RWPE2 (cell line): ENCODE measurements at places on chromosomes 7 and 10.

DNA sequence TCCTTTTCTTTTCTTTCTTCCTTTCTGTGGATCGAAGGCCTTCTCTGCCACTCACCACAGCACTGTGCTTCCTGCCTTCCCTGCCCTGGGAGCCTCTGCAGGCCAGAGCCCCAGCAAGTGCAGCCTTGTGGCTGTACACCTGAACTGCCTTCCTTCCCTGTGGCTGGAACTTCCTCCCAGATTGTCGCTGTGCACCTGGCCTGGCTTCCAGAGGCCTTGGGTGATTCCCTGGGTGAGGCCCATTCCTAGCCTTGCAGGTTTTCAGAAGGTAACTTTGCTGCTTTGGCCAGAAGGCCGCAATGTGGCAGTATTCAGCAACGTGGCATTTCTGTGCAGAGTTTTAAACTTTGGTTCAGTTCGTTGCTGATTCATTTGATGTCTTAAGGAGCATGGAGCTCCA lies 50.1 kb upstream of the RASGEF1A start:
- no peak for DNase-seq

GRCh38 chr10:110634527-110635209 lies 9.5 kb upstream of the RBM20 start:
- no peak for DNase-seq

GRCh38 chr10:57694956-57695608 lies 572.6 kb downstream of the IPMK start:
- DNase-seq: no peak

- no peak for DNase-seq
Observed at GRCh38 chr10:5576780-5577624, 52.2 kb downstream of the CALML3 start.

GRCh38 chr10:117092386-117092785 lies 45.7 kb downstream of the VAX1 start:
- no peak for DNase-seq

- no peak for DNase-seq
Observed at GRCh38 chr10:71696628-71697326, 22.8 kb downstream of the C10orf105 start.

DNA sequence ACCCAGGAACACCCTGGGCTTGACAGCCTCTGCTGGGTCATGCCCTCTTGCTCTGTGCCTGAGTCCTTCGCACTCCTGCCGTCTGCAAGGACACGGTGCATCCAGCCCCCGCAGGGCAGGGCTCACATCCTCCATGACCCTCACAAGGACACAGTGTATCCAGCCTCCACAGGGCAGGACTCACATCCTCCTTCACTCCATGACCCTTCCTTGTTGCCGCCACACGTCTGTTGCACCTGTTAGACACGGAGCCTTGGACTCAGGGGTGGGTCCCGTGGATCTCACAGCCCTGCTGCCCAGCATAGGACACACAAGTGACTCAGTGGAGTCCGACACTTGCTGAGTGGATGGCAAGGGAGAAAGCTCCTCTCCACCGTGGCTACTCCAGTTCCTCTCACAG lies 500.8 kb downstream of the DNAJB6 start:
- peak; percentile 35 for DNase-seq

GRCh38 chr10:25682203-25682851 lies 251.7 kb upstream of the MYO3A start:
- no peak for DNase-seq

DNA sequence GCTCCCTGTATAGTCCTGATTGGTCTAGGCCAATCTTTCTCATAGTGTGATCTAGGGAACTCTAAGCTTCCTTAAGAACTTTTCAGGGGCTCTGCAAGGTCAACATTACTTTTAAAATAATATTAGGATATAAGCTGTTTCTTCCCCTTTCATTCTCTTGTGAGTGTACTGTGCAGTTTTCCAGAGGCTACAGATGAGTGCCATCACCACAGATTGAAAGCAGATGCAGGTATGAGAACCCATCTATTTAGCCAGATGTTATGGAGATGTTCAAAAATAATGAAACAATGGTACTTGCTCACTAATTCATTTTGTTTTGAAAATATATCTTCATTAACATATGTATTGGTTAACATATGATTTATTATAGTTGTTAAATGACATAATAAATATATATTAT lies 169.2 kb upstream of the SEMA3A start:
- no peak for DNase-seq

GRCh38 chr10:18542832-18543231 lies 108.6 kb downstream of the NSUN6 start:
- no peak for DNase-seq

GRCh38 chr7:140206616-140207389 lies 30.0 kb upstream of the KDM7A start:
- DNase-seq: no peak

DNA sequence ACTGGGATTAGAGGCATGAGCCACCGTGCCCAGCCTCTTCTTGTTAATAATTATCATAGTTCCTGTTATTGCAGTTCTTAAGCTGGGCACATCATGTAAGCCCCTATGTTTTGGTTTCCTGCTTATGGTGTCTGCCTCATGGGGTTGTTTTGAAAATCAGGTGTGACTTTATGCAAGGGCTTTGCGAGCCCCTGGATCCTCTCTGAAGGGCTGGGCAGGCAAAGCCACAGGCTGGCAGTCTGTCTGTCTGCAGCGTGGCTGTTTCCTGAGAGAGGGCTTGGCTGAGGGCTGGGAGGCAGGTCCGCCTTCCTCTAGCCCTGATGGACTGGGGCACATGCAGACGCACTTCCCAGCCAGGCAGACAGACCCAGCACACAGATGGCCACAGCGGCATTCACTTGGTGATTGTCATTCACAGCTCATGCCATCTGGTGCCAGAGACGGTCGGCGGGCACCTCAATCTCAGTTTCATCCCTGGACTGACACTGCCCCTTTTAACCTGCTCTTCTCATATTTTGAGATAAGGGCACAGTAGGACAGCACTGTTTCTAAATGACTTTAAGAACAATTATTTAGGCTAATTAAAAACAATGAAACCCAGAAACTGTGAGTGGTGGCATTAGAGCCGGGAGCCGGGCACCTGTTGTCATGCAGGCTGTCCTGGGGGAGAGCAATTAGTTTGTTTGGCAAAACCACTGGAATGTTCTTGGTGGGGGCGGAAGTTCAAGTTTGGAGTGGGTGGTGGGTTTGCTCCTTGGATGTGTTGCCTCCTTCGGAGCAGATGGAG lies 35.5 kb downstream of the RBM20 start:
- no peak for DNase-seq

DNA sequence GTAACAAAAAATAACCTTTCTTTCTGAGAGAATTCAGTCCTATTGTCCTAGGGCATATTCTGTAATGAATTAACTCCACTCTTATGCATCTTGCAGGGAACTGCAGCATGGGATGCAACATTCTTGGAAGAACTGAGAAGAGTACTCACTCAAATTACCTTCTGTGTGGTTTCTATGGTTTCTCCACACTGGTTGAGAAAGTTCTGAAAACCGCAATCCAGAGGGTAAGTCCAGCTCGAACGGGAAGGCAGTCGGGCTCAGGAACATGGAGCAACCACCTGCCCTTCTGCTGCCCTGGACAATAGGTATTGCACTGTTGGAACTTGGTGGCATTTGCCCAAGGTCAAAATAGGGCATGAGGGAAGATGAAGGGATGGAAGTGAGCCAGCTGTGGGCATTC lies 59.6 kb upstream of the CDK13 start:
- no peak for DNase-seq

- no peak for DNase-seq
Observed at GRCh38 chr10:88838766-88839350, 12.8 kb downstream of the ANKRD22 start.

- DNase-seq: no peak
Observed at GRCh38 chr7:156095908-156096539, 283.8 kb upstream of the SHH start.

GRCh38 chr7:139829775-139830117 lies 682 bp downstream of the TBXAS1 start:
- no peak for DNase-seq

DNA sequence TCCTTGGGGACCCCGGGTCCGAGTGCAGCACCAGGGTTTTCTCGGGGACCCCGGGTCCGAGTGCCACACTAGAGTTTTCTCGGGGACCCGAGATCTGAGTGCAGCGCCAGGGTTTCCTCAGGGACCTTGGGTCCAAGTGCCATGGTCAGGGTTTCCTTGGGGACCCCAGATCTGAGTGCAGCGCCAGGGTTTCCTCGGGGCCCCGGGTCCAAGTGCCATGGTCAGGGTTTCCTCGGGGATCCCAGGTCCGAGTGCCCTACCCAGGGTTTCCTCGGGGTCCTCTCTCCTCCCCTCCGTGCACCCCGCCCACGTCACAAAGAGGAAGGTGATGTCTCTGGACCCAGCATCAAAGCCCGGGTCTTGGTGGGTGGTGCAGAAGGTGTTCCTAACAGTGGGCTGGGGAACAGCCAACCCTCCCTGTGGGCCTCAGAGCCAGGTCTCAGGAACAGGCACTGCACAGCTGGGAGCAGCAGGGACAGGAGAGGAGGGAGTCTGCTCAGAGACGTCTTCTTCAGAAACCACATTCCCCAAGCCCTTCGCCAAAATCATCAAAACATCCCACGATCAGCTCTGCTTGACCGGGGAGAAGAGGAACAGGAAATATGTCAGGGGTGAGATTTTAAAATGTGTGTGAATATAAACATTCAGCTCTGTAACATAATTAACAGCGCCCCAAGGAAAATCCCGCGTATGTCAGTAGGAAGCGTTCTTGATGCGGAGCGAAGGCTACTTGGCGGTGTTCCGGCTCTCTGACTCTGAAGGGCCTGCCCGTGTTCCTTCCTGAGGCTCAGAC lies 540.7 kb downstream of the DNAJB6 start:
- DNase-seq: peak; percentile 32

GRCh38 chr10:98242823-98243222 lies 25.2 kb downstream of the LOXL4 start:
- DNase-seq: no peak

GRCh38 chr10:69508738-69509340 lies 57.6 kb downstream of the TSPAN15 start:
- no peak for DNase-seq

GRCh38 chr10:15316145-15316544 lies 54.9 kb downstream of the FAM171A1 start:
- no peak for DNase-seq

DNA sequence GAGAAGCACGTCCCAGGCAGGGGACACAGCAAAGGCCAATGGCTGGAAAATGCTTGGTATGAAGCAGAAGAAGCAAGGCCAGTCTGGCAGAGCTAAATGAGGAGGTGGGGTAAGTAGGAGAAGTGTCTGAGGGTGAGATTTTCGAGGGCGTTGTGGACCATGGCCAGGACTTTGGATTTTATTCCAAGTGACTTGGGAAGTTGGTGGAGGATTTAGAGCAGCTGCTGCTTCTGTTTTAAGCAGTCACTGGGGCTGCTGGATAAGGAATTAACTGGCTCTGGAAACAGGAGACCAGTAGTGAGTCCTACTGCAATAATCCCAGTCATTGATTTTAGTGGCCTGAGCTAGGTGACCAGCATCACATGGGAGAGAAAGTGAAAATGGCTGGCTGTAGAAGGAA lies 67.6 kb upstream of the GSDME start:
- no peak for DNase-seq

DNA sequence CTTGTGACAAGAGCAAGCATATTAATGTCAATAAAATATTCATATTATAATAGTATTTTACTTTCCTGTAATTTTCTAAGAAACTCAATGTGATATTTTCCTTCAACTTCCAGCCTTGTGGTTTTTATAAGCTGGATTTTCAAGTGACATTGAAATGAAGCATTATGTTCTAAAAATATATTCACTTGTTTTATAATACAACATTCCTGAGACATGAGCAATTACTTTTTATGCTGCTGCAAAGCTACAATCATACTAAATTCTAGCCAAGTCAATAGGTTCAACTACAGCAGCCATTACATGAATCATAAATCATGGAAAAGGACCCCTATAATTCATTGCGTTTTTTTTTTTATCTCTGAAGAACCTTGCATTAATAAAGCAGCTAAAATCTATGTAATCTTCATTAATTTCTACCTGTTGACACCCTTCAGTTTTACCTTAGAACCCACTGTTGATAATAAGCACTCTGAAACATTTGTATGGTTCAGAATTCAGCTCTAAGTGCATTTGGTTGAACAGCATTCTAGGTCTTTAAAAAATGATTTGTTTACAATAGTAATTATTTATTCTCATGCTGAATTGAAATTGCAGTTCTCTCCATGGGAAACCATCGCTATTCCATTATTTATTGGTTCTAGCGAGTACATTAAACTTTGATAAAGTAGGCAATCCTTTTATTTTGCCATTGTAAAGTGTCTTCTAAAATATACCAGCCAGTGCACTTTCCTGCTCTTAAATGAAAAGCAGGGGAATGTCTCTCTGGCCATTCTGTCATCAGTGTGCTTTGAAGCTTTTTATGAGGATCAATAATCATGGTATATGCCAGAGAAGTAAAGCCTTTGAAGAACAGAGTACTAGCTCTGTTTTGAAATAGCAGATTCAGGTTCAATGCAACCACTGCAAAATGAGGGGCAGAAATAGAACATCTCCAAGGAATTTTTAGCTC lies 132.6 kb downstream of the GNAT3 start:
- no peak for DNase-seq

GRCh38 chr10:132904814-132905649 lies 37.3 kb downstream of the CFAP46 start:
- peak; percentile 21 for DNase-seq

DNA sequence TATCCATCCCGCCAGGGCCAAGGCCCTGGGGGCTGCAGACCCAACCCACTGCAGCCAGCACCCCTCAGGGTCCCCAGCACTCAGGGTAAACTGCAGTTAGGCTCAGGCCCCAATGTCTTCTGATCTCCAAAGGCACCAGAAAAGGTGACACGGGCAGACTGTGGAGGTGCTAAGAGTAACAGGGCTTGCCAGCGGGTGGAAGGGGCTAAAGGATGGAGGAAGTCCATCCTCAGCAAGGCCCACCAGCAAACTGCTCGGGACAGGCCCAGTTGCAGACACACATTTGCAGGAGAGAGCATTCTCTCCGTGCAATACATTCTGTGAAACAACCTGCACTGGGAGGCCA lies 95.6 kb upstream of the DDC start:
- DNase-seq: no peak

GRCh38 chr7:133315332-133316040 lies 62.6 kb downstream of the EXOC4 start:
- DNase-seq: no peak

DNA sequence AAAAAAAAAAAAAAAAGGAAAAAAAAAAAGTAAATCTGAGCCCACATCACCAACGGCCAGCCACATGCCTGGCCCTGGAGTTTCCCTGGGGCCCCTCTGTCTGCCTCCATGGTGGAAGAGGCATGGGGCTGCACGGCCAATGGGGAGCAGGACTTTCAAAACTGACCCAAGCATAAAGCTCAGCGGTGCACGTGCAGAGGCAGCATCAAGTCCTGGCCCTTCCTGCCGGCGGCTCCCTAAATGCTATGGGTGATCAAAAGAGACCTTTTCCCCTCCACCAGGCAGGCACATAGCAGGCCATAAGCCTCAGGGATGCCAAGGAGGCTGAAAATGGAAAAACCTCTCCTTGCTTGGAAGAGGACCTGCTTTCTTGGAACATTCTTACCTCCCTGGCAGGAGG lies 94.3 kb downstream of the OAT start:
- no peak for DNase-seq

- no peak for DNase-seq
Observed at GRCh38 chr10:54961040-54961439, 160.0 kb upstream of the PCDH15 start.

- DNase-seq: no peak
Observed at GRCh38 chr10:69712342-69712741, 82.3 kb downstream of the FAM241B start.
